ENCODE measurements at places on chromosomes 13 and 19.

DNA sequence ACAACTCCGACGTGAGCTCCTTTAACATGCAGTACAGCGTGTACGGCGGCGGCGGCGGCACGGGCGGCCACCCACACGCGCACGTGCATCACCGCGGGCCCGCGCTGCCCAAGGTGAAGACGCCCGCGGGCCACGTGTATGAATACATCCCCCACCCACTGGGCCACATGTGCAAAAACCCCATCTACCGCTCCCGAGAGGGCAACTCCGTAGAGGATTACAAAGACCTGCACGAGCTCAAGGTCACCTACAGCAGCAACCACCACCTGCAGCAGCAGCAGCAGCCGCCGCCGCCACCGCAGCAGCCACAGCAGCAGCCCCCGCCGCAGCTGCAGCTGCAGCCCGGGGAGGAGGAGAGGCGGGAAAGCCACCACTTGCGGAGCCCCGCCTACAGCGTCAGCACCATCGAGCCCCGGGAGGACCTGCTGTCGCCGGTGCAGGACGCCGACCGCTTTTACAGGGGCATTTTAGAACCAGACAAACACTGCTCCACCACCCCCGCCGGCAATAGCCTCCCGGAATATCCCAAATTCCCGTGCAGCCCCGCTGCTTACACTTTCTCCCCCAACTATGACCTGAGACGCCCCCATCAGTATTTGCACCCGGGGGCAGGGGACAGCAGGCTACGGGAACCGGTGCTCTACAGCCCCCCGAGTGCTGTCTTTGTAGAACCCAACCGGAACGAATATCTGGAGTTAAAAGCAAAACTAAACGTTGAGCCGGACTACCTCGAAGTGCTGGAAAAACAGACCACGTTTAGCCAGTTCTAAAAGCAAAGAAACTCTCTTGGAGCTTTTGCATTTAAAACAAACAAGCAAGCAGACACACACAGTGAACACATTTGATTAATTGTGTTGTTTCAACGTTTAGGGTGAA, 6.6 kb downstream of the SLITRK5 start:
- no peak for DNase-seq

- peak; percentile 17 for DNase-seq
Measured at GRCh38 chr19:7257148-7258040, 36.8 kb downstream of the INSR start.

DNA sequence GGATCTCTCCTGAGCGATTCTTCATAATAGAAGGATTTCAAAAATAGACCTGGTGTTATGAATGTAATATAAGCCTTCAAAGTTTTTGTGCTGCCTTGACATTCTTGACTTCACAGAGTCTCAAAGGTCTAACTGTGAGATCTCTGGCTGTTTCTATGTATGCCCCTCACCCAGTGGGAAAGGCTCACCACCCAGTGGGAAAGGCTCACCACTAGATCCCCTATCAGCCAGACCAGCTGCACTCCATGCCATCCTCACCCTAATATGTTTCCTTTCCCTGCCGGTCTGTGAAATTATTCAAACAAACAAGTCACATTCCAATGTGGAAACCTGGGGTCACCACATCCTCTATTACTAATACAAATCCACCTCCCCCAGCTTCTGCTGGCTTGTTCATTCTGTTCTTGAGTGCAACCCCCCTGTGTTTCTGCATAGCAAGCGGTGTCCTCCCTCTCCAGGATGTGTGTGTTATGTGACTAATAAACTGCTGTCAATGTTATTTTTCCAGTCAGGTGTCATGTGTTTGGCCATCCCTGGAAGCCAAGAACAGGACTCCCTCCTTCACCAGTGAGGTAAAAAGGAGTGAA, 13.8 kb upstream of the SLITRK1 start:
- DNase-seq = peak; percentile 74

- no peak for DNase-seq
Measured at GRCh38 chr19:16525751-16526481, 16.3 kb downstream of the CHERP start.

- DNase-seq = no peak
Measured at GRCh38 chr19:46349311-46349993, 2.6 kb downstream of the PPP5C start.

DNA sequence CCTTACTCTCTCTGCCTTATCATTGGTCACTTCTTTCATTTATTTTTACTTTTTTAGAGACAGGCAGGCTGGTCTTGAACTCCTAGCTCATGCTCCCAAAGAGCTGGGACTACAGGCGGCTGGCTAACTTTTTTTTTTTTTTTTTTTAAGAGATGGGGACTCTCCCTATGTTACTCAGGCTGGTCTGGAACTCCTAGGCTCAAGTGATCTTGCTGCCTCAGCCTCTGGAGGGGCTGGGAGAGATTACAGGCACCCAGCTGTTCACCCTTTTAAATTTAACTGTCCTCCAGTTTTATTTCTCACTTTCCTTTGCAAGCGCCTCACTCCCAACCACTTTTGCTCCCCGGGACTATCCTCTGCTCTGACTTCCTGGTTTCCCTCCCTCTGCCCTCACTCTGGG, 5.6 kb upstream of the CLDN10 start:
- DNase-seq = no peak

DNA sequence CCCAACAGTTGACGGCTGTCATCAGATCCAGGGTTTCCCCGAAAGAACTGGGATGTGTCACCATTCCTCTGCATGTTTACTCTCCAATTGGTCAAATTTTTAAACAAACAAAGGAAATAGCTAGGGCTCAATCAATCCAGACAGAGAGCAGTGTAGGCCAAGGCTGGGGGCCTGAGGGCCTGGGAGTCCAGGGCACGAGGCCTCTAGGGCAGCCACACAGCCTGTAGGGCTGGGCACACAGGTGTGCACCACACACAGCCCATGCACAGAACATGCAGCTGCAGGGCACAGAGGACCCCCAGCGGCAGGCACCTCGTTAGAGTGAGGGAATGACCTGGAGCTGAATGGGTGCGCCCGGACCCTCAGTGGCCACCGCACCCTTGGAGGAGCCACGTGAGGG, 9.5 kb downstream of the MIER2 start:
- no peak for DNase-seq

DNA sequence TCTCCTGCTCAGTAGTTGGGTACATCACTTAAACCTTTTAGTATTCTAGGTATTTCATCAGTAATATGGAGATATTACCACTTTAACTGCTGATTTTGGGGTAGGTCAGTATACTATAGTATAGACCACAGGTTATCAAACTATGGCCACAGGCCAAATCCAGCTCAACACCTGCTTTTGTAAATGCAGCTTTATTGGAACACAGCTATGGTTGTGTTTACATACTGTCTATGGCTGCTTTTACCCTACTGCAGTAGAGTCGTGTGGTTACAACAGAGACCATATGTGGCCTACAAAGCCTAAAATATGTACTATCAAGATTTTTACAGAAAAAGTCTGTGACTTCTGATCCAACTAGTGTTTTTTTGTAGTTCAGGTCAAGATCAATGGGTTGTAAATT, 10.3 kb downstream of the COG6 start:
- DNase-seq = no peak
